Esophagus squamous epithelium (tissue), 5 donors: ENCODE measurements at places on chromosomes 1 and 21.

- DNase-seq = no peak
These were observed 551 bp downstream of the ZRANB2 start for GRCh38 chr1:71080230-71080738.

DNA sequence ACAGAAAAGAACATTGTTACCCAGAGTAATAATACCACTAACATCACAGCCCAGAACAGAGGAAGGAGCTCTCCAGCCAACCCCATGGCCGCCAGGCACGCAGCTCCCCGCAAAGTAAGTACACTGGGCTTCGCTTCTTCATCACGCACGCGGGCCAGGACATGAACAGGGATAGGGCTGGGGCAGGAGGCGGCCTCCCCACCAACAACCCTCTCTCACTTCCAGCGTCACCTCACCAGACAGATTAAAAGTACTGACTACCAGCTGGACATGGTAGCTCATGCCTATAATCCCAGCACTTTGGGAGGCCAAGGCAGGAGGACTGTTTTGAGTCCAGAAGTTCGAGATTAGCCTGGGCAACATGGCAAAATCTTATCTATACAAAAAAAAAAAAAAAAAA is 78.3 kb downstream of the NPHP4 start:
- no peak for DNase-seq

DNA sequence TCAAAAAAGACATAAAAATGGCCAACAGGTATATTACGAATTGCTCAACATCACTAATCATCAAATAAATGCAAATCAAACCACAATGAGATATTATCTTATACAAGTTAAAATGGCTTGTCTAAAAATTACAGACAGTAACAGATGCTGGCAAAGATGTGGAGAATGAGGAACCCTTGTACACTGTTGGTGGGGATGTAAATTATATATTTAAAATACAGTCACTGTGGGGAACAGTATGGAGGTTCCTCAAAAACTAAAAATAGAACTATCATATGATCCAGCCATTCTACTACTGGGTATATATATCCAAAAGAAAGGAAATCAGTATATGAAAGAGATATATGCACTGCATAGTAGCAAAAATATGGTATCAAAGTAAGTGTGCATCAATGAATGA is 1037.2 kb upstream of the B3GALT2 start:
- DNase-seq = no peak

GRCh38 chr1:43913051-43913501 is 20.5 kb upstream of the ARTN start:
- no peak for DNase-seq

GRCh38 chr1:2431518-2431917 is 19.2 kb upstream of the PEX10 start:
- no peak for DNase-seq

DNA sequence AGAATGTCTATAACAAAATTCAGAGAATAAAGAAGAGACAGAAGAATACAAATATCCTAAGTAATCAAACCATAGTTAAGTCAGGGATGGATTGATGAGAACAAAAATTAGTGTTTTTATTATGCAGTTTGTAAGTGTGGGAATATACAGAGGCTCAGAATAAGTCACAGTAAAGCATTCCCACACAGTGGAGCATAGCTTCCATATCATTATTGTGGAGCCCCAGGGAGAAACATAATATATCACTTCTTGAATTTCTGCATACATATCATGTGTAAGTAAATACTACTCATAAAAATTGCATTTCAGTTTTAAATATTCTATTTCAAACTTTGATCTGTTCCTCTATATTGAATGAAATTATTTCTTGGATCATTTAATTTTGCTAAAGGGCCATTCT is 790.4 kb downstream of the PLA2G4A start:
- no peak for DNase-seq

GRCh38 chr1:14437417-14437918 is 161.0 kb upstream of the KAZN start:
- DNase-seq = no peak

DNA sequence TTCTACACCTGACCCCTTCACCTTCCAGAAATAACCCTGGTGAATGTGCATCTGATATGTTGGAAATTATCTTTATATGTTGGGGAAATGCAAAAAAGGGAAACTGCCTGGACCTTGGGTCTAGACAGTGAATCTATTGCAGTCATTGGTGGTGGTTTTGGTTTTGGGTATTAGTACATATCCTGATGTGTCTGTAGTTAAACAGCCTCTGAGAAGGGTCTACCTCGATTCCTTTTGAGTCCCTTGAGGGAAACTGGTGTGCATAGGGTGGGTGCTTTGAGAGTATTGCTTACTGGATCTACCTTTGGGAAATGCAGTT is 127.3 kb upstream of the KIAA0040 start:
- no peak for DNase-seq

- no peak for DNase-seq
These were observed 7.1 kb downstream of the RAD54L start for GRCh38 chr1:46254668-46255067.

- DNase-seq = no peak
These were observed 73.3 kb downstream of the CAMTA1 start for GRCh38 chr1:6858596-6858995.
